Bladder microvascular endothelial cell (primary cell): ENCODE measurements at places on chromosomes 5 and 9. TPM values are rescaled to one million over a fixed set of nuclear protein-coding genes. Genes with fewer than 3 reads are reported as not detected.

Gene GRIA1
- total RNA-seq = under 0.01 TPM in 1 of 2 replicates, not detected in the other

Gene RLN1
- 0.25 and 0.49 TPM in 2 replicates for total RNA-seq

Gene TEX48
- total RNA-seq = not detected in 2 replicates

Gene VCP
- 445 and 593 TPM in 2 replicates for total RNA-seq

Gene SERF1A
- 8.1 and 8.7 TPM in 2 replicates for total RNA-seq

Gene OR1Q1
- total RNA-seq = not detected in 2 replicates

Gene F2RL1
- total RNA-seq = 7.6 and 111 TPM in 2 replicates

Gene CORO2A
- total RNA-seq = 0.76 and 2.6 TPM in 2 replicates
